Stimulated activated CD8-positive, alpha-beta memory T cell treated with anti-CD3 and anti-CD28 coated beads, Interleukin-4, amount 100 ng/mL, for 1 hour (primary cell): ENCODE measurements at places on chromosomes 3 and 15.

- no peak for DNase-seq
These were observed 837.0 kb downstream of the PDCD6IP start for GRCh38 chr3:34635352-34635850.

GRCh38 chr15:71548401-71548807 is 261.9 kb upstream of the NR2E3 start:
- no peak for DNase-seq

DNA sequence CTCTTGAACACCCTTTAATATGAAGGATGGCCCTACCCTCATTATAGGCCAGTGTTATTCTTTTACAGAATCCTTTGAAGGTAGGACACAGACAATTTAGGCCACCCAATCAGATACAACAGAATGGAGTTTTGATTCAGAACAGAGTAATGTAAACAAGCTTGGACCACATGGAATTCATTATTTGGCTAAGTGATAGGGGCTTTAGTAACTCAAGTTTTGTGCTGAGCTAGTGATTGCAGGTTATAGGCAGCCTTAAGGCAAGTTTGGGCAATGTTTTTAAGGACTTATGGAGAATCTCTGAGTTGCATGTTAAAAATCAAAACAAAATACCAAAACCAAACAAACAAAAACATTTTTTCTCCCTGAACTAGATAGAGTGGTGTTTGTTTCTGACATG is 312.1 kb upstream of the ROBO1 start:
- DNase-seq = no peak

- DNase-seq = no peak
These were observed 25.6 kb downstream of the TEX9 start for GRCh38 chr15:56390739-56391267.

GRCh38 chr3:139534455-139534812 is 5.1 kb downstream of the RBP1 start:
- DNase-seq = no peak

DNA sequence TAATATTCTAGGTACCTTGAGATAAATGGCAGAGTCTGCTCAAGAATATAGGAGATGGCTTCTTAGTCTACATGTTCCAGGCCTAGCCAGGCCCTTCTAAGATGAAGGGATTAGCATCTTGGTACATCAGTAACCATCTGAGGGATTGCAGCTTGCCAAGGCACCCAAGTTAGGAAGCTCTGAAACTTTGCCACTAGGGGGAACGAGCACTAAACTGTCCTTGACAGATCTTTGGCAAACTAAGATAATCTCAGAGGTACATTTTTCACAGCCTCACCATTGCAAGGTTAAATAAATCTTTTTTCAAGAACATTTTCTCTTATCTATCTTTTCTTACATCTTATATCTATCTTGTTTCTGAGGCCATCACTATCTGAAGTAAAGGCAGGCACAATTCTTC is 351.2 kb downstream of the RAP2B start:
- DNase-seq = no peak

DNA sequence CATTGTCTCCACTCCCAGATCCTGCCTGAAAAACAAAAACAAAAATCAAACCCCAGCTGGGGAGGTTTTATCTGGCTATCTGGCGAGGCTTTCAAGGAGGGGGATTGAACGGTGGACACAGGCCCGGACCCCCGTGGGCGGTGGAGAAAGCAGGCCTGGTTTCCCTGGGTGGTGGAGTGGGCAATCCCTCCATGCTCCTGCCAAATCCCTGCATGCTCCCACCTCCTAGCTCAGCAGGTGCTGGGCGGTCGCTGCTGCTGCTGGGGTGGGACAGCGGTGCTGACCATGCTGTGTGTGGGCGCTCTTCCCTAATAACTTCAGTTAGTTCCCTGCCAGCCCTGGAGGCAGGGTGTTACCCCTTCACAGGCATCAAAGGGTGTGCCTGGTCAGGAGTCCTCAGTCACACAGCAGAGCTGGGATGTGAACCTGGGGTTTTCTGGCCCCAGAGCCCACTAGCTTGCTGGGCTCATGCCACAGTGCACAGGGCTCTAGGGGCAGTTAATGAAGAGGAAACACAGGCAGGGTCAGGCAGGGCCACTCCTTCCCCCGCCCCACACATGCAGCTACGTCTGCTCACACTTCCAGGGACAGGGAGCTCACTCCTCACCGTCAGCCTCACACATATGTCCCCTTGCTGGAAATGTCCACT is 15.9 kb upstream of the PLXND1 start:
- DNase-seq = no peak

- no peak for DNase-seq
These were observed 8.4 kb downstream of the FRMD5 start for GRCh38 chr15:44186705-44187104.
